Pons (tissue), 1 donor: ENCODE measurements at places on chromosomes 16 and 17.

DNA sequence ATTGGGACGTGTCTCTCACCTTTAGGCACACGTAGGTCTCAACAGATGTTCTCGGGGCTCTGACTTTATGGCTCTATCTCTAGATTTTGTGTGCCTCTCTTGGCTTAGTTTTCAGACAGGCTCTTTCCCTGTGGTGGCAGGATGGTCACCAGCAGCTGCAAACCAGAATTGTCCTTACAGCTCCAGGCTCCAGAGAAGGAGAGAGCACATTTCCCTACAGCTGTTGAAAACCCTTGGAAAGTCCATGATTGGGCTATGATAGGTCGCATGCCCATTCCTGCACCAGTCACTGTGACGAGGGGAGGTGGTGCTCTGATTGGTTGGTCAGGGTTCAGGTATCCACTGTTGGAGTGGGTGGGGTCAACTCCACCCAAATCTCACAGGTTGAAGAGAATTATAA is 41.5 kb downstream of the SHISA9 start:
- DNase-seq, result no peak

DNA sequence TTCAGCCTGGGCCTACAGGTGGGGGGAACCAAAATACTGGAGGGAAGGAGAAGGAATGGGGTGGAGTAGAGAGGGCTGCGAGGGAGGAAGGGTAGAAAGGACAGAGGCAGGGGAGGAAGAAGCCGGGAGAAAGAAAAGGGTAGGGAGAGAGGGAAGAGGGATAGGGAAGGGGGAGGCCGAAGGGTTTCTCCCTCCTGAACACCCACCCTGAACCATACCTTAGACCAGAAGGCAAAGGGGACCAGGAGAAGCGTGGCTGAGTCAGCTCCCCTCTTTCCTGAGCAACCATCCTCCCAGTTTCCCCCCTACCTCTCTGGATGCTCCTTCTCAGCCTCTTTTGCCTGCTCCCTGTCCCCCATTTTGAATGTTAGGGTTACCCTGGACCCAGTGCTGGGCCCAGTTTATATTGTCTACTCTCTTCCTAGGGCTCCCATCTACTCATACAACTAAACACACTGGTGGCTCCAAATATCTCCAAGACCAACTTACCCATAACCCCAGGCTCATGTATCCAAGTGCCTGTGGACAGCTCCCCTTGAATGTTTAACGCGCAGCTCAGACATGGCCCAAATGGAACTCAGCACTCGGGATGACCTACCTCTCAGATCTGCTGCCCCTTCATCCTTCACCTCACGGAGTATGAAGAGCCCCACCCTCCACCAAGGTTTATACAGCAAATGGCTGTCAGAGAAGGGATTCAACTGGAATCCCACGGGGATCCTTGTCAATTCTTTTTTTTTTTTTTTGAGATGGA is 7.8 kb downstream of the TSPOAP1 start:
- DNase-seq, result no peak

DNA sequence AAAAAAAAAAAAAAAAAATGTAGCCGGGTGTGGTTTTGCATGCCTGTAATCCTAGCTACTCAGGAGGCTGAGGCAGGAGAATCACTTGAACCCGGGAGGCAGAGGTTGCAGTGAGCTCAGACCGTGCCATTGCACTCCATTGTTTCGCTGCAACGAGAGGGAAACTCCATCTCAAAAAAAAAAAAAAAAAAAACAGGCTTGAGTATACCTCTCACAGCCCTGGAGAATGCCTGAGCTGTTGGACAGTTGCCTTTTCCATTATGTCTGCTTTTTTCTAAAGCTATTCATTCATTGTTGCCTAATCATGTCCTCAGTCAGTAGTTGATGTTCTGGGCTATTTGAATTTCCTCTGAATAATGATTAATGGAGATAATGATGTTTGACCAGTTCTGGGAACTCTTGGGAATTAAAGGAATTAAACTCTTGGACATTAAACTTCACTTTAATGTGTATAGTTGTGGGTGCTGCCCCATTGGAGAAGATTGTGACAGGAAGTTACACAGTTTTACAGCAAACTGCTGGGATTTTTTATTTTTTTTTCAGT is 11.8 kb downstream of the HMOX2 start:
- DNase-seq, result no peak

DNA sequence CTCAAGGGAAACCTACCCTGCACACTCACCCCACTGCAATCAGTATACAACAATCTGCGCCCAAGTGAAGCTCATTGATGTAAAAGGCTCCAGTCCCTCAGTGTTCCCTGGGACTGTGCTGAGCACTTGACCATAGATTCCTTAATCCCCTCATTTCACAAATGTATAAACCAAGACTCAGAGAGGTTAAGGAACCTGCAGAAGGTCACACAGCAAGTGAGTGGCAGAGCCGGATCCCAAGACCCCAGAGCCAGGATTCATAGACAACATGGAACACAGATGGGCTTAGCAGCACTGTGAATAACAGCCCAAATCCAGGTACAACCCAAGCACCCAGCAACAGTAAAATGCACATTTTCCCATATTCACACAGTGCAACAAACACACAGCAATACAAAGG is 225.7 kb downstream of the C16orf78 start:
- DNase-seq, result no peak

DNA sequence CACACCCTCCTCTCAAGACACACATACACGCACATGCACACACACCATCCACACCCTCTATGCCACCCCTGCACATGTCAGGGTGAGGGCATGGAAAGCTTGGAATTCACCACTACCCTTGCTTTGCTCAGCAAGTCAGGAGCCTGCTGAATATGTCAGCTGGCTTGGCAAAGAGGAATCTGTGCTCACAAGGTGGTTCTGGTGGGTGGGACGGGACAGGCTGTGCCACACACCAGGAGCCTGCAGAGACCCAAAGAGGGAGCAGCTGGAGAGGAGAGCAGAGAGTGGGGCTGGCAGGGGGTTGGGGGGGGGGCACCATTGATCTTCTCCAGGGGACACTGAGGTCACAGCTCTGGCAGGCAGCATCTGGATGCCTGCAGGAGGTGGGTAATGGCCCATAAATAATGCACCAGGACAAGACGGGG is 48.7 kb upstream of the NDRG4 start:
- DNase-seq, result no peak

- no peak for DNase-seq
Measured at GRCh38 chr17:28372203-28372944, 880 bp downstream of the SARM1 start.

- no peak for DNase-seq
Measured at GRCh38 chr17:42535155-42536047, 640 bp upstream of the NAGLU start.

- DNase-seq, result no peak
Measured at GRCh38 chr16:22373662-22374310, 633 bp downstream of the CDR2 start.

- DNase-seq, result no peak
Measured at GRCh38 chr16:2751577-2752034, 832 bp upstream of the SRRM2 start.

GRCh38 chr16:53678756-53679343 is 24.8 kb downstream of the RPGRIP1L start:
- no peak for DNase-seq
